ENCODE measurements at places on chromosomes 4 and X.

- H3K4me3 ChIP-seq, result no peak overlapping the region
- no peaks in the 10 kb centered on the region for H3K4me1 ChIP-seq
- no peaks in the 10 kb centered on the region for H3K36me3 ChIP-seq
- DNase-seq, result no peak
Measured at GRCh38 chr4:166198516-166199310, 325.7 kb downstream of the TLL1 start.

DNA sequence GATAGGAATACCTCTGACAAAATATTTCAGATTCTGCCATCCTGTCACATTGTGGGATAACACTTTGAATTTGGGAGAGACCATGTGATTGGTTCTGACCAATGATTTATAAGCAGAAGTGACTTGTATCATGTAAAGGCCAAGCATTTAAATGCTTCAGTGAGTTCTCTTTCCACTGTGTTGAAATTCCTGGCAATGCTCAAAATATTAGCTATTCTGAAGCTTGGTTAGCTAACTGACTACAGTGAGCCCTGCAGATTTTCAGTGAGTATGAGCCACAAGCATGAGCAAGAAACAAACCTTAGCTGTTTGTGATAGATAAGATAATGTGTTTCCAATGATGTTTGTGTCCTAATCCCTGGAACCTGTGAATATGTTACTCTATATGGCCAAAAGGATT lies 562.8 kb upstream of the AADAT start:
- H3K27ac ChIP-seq, result no peak overlapping the region
- DNase-seq, result no peak
- no peaks in the 10 kb centered on the region for H3K36me3 ChIP-seq
- H3K4me1 ChIP-seq, result no peaks in the 10 kb centered on the region

DNA sequence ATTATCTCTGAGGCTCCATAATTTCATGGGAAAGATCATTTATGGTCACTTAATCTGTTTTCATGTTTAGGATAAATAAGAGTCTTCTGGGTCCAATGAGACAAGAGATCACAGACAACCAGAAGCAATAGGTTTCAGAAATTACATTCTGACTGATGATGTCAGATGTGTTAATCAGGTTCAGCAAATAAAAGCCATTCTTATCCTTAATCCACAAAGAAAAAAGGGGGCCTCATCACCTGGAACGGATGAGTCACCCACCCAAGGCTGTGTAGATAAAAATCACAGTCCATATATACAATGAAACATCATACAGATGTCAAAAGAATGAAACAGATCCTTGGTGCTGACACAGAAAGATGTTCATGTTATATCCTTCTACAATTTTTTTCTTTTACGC lies 36.6 kb downstream of the SYTL4 start:
- H3K36me3 ChIP-seq, result no peaks in the 10 kb centered on the region
- no peak overlapping the region for H3K4me3 ChIP-seq
- no peaks in the 10 kb centered on the region for H3K27me3 ChIP-seq
- H3K4me1 ChIP-seq, result no peaks in the 10 kb centered on the region
- DNase-seq, result no peak
- no peak overlapping the region for H3K27ac ChIP-seq

GRCh38 chrX:637660-638481 lies 7.3 kb downstream of the SHOX start:
- H3K27me3 ChIP-seq, result no peaks in the 10 kb centered on the region
- H3K36me3 ChIP-seq, result no peaks in the 10 kb centered on the region
- no peak overlapping the region for H3K4me3 ChIP-seq
- no peak for DNase-seq

GRCh38 chrX:34426334-34426733 lies 230.8 kb downstream of the TMEM47 start:
- no peak overlapping the region for H3K4me3 ChIP-seq
- no peak for DNase-seq
- no peak overlapping the region for H3K27ac ChIP-seq
- H3K36me3 ChIP-seq, result no peaks in the 10 kb centered on the region
- H3K27me3 ChIP-seq, result no peaks in the 10 kb centered on the region

GRCh38 chr4:115353370-115353769 lies 239.9 kb upstream of the NDST4 start:
- H3K4me3 ChIP-seq, result no peak overlapping the region
- H3K4me1 ChIP-seq, result no peaks in the 10 kb centered on the region
- no peak for DNase-seq
- no peak overlapping the region for H3K27ac ChIP-seq

Measured in aorta (tissue), 5 donors.